ENCODE measurements at places on chromosomes 2 and 18. TPM values are rescaled to one million over a fixed set of nuclear protein-coding genes. Genes with fewer than 3 reads are reported as not detected.
A peak's percentile ranks its signal among the peaks of the same experiment; 100 is the strongest.

GRCh38 chr2:239598011-239598731, 197.4 kb upstream of the HDAC4 start:
- H3K27me3 ChIP-seq: no peaks in the 10 kb centered on the region
- H3K27ac ChIP-seq: no peak overlapping the region
- no peaks in the 10 kb centered on the region for H3K36me3 ChIP-seq
- DNase-seq: no peak
- no peak overlapping the region for H3K4me3 ChIP-seq

Gene KCNE4
- total RNA-seq: 0.42 TPM

Gene C2orf66
- total RNA-seq: not detected

Gene SPATA3
- total RNA-seq: not detected

Gene TCF4
- 29.0 TPM for total RNA-seq

DNA sequence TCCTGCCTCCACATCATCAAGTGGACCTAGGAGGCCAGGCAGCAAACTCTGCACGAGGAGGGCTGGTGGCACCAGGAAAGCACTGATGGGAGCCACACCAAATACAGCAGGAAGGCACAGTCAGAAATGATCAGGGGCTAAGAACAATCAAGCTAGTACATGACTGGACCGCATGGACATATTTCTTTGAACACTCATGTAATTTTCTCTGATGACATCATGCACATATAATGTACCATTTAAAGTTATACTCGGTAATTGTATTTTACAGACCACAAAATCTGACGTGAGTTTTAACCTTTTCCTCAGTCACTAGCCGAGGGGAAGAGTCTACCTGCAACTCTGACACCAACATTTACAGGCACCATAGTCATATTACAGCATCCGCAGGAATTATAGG, 76.7 kb downstream of the XDH start:
- H3K4me1 ChIP-seq: no peaks in the 10 kb centered on the region
- no peak for DNase-seq
- no peak overlapping the region for H3K27ac ChIP-seq
- H3K27me3 ChIP-seq: no peaks in the 10 kb centered on the region
- H3K4me3 ChIP-seq: no peak overlapping the region

Gene NEMP2
- 5.1 TPM for total RNA-seq

GRCh38 chr2:122300758-122301157, 545.3 kb downstream of the TSN start:
- no peaks in the 10 kb centered on the region for H3K36me3 ChIP-seq
- H3K27ac ChIP-seq: no peak overlapping the region
- DNase-seq: no peak
- H3K4me1 ChIP-seq: no peaks in the 10 kb centered on the region
- H3K4me3 ChIP-seq: no peak overlapping the region
- no peaks in the 10 kb centered on the region for H3K27me3 ChIP-seq

DNA sequence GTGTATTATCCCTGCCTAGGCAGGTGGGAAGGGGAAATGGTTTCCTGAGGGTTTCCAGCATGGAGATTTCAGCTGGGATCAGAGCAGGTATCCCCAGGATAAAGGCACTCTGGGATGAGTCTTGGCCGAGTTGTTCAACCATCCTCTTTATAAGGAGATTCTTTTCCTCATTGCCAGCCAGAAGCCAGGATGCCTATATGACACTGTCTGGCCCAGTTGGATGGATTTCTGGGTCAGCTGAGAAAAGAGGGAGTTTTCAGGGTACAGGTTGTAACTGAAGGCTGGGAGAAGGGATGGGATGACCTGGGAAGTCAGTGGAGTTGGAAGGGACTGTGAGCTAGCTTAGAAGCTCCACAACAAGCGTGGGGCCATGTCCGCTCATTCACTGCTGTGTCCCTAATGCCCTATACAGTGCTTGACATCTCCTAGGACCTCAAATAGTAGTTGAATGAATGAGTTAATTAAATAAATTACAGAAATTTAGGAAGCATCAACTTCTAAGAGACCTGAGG, 8.3 kb downstream of the RHOB start:
- no peak overlapping the region for H3K27ac ChIP-seq
- H3K4me1 ChIP-seq: no peaks in the 10 kb centered on the region
- H3K27me3 ChIP-seq: no peaks in the 10 kb centered on the region
- no peaks in the 10 kb centered on the region for H3K36me3 ChIP-seq
- no peak overlapping the region for H3K4me3 ChIP-seq

- no peaks in the 10 kb centered on the region for H3K36me3 ChIP-seq
- no peak for DNase-seq
- peaks cover 37% of the 10 kb centered on the region for H3K27me3 ChIP-seq
- H3K27ac ChIP-seq: no peak overlapping the region
These were observed 5.4 kb downstream of the SOX11 start for GRCh38 chr2:5697562-5697961.

Gene GALNT14
- total RNA-seq: 0.15 TPM

Gene SEH1L
- 35.1 TPM for total RNA-seq

- no peak overlapping the region for H3K4me3 ChIP-seq
- H3K27ac ChIP-seq: no peak overlapping the region
- no peaks in the 10 kb centered on the region for H3K4me1 ChIP-seq
- no peaks in the 10 kb centered on the region for H3K36me3 ChIP-seq
These were observed 101.8 kb downstream of the ASAP2 start for GRCh38 chr2:9308186-9308955.

DNA sequence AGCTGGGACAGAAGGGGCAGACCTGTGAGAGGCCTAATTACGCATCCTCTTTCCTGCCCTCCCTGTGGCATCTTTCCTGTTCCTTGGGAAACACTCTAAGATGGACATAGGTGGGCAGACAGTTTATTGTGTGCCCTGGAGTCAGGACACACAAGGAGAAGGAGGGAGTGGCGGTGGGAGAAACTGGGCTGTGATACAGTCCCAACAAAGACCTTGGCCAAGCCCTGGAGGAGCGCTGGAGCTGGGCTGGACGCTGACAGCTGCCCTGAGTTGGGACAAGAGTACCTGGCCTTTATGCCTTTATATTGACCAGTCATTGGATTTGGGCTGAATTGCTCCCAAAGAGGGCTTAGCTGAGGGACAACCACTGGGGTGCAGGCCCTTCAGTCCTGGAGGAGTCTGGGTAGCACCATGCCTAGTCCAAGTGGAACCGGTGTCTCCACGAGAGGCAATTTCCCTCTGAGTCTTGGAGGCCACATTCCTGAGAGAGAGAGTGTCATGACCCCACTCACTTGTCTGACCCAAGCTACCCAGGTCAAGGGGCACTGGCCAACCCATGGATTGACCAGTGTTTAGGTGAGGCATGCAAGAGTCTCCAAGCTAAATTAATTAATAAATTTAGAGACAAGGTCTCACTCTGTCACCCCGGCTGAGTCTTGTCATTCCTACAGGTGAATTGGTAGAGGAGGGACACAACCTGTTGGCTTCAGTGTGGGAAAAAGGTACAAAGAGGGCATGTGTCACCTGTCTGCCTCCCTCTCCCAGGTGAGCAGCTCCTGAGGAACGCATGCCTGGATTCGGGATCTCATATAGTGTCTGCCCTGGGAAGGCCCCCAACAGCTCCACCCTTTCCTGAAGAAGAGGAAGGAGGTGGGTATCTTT, 107.1 kb upstream of the ST3GAL5 start:
- H3K4me1 ChIP-seq: no peaks in the 10 kb centered on the region
- DNase-seq: no peak
- H3K4me3 ChIP-seq: no peak overlapping the region
- no peaks in the 10 kb centered on the region for H3K27me3 ChIP-seq
- H3K36me3 ChIP-seq: no peaks in the 10 kb centered on the region

DNA sequence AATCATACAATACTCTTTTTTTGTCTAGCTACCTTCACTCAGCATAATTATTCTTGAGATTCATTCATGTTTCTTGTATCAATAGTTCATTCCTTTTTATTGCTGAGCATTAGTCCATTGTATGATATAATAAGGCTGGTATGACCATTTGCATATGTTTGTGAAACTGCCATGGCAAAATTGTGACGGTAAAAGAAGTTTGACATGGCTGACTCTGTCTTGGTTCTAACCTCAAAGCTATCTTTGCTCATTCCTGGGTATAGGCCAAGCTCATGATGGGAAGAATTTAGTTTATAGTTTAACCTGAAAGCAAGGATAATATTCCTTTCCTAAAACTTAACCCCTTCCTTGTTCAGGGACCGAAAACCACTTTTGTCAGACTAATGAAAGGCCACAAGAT, 46.4 kb downstream of the COMMD1 start:
- no peak for DNase-seq
- no peak overlapping the region for H3K27ac ChIP-seq
- no peaks in the 10 kb centered on the region for H3K4me1 ChIP-seq
- H3K36me3 ChIP-seq: no peaks in the 10 kb centered on the region
- no peak overlapping the region for H3K4me3 ChIP-seq

- no peak overlapping the region for H3K4me3 ChIP-seq
- H3K27ac ChIP-seq: no peak overlapping the region
- peaks cover 81% of the 10 kb centered on the region for H3K27me3 ChIP-seq
- no peaks in the 10 kb centered on the region for H3K36me3 ChIP-seq
- peaks cover 24% of the 10 kb centered on the region for H3K4me1 ChIP-seq
- DNase-seq: no peak
These were observed 2.2 kb upstream of the DLX1 start for GRCh38 chr2:172082944-172083627.

Gene MYO5B
- total RNA-seq: 132 TPM

DNA sequence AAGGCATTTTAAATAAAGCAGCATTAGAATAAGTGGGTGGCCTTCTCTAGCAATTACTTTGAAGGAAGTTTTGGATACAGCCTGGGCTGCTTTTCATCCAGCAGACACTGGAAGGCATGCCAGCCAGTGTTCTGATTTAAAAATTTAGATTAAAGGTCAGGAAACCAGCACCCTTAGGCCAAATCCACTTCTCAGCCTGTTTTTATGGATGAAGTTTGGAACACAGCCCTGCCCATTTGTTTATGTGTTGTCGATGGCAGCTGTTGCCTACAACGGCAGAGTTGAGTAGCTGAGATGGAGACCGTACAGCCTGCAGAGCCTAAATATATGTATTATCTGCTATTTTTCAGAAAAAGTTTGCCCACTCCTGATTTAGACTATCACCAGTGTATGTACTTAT, 313.6 kb upstream of the ACVR2A start:
- no peaks in the 10 kb centered on the region for H3K27me3 ChIP-seq
- DNase-seq: no peak
- no peaks in the 10 kb centered on the region for H3K4me1 ChIP-seq
- H3K36me3 ChIP-seq: no peaks in the 10 kb centered on the region

Gene CFAP210
- total RNA-seq: not detected

Gene STEAP3
- total RNA-seq: 26.6 TPM

- no peaks in the 10 kb centered on the region for H3K4me1 ChIP-seq
- no peaks in the 10 kb centered on the region for H3K27me3 ChIP-seq
- no peak overlapping the region for H3K4me3 ChIP-seq
- peaks cover under 1% of the 10 kb centered on the region for H3K36me3 ChIP-seq
- no peak for DNase-seq
These were observed 52.7 kb downstream of the SMAD4 start for GRCh38 chr18:51082571-51083267.

- no peak overlapping the region for H3K4me3 ChIP-seq
- no peak for DNase-seq
- H3K36me3 ChIP-seq: no peaks in the 10 kb centered on the region
- no peak overlapping the region for H3K27ac ChIP-seq
- no peaks in the 10 kb centered on the region for H3K4me1 ChIP-seq
These were observed 364.8 kb downstream of the SOCS6 start for GRCh38 chr18:70653671-70654070.

DNA sequence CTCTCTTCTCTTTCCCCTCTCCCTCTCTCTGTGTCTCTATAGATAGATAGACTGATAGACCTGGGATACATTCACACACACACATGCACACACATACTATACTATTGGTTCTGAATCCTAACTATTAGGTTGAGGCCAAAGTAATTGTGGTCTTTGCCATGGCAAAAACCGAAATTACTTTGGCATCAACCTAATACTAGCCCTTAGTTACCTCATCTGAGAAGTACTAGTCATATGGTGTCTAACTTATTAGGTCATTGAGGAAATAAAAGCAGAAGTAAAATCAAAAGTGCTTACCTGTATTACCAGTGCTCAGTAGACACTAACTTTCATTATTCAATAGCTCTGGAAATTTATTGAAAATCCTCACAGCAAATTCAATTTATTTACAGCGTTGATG, 451.5 kb downstream of the EPHA4 start:
- H3K36me3 ChIP-seq: no peaks in the 10 kb centered on the region
- H3K4me3 ChIP-seq: no peak overlapping the region
- H3K4me1 ChIP-seq: no peaks in the 10 kb centered on the region
- H3K27me3 ChIP-seq: no peaks in the 10 kb centered on the region
- DNase-seq: no peak

DNA sequence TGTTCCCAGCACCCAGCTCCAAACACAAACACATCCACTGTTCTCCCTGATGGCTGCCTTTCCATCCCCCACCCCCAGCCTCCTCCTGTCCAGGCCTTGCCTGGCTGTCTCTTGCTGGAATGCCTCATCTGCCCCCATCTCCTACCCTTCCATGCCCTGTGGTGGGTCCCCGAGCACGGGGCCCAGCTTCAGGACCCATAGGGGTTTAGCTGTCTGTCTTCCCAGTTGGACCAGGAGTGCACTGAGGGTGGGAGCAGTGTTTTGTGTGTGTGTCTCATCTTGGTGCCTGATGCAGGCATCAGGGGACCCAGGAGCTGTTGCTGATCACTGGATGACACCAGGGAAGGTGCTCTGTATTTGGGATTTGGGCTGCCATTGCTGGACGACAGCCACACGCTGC, 34.5 kb downstream of the GLI2 start:
- H3K27ac ChIP-seq: no peak overlapping the region
- H3K36me3 ChIP-seq: no peaks in the 10 kb centered on the region
- DNase-seq: no peak
- H3K4me3 ChIP-seq: no peak overlapping the region
- no peaks in the 10 kb centered on the region for H3K4me1 ChIP-seq

- no peaks in the 10 kb centered on the region for H3K27me3 ChIP-seq
- no peak overlapping the region for H3K27ac ChIP-seq
- DNase-seq: no peak
- H3K36me3 ChIP-seq: no peaks in the 10 kb centered on the region
- no peaks in the 10 kb centered on the region for H3K4me1 ChIP-seq
These were observed 75.6 kb upstream of the MAPRE2 start for GRCh38 chr18:34965566-34965965.

DNA sequence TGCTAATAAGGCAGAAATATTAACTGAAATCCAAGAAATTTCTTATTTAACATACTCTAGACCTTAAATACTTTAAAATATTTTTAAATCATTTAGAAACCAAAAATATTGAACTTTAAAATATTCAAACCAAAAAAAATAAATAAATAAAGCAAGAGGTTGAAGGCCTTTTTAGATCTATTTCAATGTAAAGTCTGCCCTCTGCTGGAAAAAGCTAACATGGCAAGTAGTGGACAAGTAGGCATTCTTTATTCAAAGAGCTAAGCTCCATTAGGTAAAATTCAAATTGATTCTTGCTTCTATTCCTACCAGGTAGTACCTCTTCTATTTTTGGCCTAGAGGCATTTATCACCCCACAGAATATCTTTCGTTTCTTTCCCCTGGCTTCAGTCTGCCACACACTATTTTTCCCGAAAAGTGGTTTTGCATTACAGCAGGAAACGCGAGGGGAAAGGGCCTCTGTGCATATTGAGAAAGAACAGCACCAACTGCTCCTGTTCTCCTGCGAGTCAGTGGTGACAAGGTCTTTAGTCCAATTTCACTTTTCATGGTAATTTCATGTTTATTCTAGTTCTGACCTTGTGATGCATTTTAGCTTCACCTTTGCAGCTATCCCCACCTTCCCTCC, 20.4 kb downstream of the IFIH1 start:
- no peaks in the 10 kb centered on the region for H3K27me3 ChIP-seq
- no peaks in the 10 kb centered on the region for H3K4me1 ChIP-seq
- H3K4me3 ChIP-seq: no peak overlapping the region
- peak; percentile 85 for DNase-seq

All from colonic mucosa (tissue), 4 donors.